NCI-H1105 (cell line): ENCODE measurements at places on chromosomes 4 and X.

DNA sequence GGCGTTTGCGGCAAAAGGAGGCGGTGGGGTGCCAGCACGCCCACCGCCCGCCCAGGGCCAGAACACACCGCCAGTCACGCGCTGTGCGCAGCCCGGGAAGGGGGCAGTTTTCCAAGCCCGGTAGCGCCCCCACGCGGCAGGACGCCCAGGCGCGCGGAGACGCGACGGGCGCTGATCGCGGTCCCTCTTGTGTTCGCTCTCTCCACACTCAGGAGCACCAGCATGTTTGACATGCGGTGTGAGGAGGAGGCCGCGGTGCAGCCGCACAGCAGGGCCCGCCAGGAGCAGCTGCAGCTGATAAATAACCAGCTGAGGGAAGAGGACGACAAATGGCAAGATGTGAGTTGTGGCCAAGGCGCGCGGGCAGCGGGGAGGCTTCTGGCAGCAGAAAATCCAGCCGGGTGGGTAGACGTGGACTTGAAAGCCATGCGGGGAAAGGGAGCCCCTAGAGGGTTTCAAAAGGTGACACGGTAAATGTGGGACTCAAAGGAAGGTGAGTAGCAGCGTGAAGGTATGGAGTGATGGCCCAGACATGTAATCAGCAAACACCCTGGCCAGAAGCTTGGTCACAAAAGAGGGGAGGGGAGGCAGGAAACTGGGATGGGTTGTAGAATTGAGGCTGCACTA lies 104.1 kb downstream of the PHOX2B start:
- no peak for DNase-seq

GRCh38 chr4:136320465-136320813 lies 1211.9 kb downstream of the PCDH18 start:
- DNase-seq = no peak

DNA sequence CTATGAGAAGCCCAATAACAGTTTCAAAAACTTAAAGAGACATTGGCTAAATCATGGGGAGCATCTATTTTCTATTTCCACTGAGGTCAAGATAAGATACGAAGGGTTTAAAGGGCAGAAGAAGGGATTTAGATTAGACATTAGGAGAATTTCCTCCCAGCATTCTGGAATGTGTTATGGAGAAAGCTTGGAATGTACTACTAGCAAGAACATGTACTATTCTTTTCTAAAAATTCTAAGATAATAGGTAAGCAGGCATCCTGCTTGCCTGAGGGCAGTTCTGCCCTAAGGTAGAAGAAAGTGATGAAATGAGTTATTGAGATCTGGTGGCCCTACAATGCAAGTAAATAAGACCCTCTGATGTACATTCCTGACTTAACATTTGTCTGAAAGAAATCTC lies 279.2 kb downstream of the NR3C2 start:
- no peak for DNase-seq

GRCh38 chr4:90495211-90495610 lies 368.0 kb downstream of the CCSER1 start:
- DNase-seq = peak; percentile 15

DNA sequence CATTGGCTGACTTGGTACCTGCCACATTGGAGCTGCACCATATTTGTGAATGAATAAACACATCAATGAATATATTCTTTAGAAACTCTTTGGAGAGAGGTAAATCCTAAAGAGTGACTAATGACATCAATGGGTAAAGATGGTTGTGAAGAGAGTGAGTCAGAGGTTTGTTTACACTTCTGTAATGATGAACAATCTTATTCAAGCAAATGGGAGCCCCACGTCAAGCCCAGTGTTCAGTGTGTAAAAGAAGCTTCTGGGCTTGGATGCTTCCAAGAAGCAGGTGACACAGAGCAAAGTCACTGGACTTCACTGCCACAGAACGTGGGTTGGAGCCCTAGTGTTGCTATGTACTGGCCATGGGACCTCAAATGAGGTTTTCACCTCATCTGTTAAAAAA lies 319.0 kb downstream of the STK32B start:
- no peak for DNase-seq

DNA sequence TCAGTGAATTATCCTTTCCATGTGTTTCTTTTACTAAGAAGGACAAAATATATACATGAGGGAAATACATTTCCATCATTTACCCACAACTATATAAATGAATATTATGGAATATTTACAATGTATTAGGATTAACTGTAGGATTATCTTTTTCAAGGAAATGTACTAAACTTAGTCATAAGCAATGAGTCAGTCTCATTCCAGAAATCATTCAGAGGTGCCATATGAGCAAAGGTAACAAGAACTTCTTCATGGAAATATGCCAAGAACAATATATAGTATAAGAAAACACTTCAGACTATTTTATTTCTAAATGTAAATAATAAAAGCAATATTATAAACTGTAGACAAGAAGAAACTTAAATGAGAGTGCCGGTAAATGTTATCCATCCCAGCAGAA lies 67.1 kb downstream of the USP38 start:
- no peak for DNase-seq

DNA sequence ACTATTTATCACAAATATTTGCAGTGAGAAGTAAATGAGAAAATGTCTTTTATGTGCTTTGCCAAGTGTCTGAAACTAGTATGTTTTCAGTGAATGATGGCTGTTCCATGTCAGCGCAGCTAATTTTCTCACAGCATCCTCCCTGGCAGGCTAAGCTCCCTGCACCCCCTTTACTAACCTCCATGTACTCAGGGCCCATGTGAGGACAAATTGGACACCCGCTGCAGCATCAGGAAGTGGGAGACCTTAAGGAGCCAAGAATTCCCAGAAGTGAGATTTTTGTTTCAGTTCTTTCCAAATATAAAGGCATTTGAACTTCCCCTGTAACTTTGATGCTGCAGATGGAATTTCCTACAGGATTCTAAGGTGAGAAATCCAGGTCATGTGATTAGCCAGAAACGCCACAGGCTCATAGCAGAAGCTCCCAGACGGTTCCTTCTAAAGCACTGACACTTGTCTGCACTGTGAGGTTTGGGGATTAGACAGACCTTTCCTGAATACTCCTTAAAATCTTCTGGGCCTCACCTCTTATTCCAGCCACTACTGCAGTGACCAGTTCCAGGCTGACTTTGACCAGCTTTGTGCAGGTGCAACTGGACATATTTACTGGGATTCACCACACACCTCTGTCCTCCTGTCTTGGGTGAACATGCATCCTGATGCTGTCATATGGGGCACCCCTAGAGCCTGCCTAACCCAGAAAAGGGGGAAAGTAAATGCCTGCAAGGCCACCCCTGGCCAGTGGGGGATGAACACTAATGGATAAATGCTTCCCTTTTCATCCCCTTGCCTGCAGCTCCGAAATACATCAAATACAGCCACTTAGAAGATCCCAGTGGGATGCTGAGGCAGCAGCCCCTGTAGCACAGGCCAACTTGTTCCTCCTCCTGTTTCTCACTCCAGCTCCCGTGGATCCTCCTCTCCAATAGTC lies 45.9 kb downstream of the LGI2 start:
- DNase-seq = no peak

- no peak for DNase-seq
These were observed 80.9 kb downstream of the POLA1 start for GRCh38 chrX:24774650-24775049.

DNA sequence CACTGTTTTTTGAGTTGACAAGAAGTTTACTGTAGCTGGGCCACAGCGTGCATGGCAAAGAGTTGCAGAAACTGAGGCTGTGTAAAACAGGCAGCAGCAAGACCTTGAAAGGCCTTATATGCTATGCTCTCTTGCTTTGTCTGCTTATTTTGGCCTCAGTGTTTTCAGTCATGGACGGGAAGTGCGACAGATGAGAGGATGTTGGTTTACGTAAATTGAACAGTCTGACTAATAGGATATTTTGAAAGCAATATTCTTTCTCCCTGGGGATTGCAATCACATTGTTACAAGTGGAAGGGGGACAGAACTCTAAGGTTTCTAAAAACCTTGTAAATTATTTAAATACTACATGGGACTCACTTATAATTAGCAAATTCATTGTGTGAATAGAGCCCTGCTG lies 32.2 kb upstream of the MAGEA10 start:
- DNase-seq = no peak

- DNase-seq = peak; percentile 13
These were observed 99.5 kb downstream of the PPP2R2C start for GRCh38 chr4:6372649-6373525.

DNA sequence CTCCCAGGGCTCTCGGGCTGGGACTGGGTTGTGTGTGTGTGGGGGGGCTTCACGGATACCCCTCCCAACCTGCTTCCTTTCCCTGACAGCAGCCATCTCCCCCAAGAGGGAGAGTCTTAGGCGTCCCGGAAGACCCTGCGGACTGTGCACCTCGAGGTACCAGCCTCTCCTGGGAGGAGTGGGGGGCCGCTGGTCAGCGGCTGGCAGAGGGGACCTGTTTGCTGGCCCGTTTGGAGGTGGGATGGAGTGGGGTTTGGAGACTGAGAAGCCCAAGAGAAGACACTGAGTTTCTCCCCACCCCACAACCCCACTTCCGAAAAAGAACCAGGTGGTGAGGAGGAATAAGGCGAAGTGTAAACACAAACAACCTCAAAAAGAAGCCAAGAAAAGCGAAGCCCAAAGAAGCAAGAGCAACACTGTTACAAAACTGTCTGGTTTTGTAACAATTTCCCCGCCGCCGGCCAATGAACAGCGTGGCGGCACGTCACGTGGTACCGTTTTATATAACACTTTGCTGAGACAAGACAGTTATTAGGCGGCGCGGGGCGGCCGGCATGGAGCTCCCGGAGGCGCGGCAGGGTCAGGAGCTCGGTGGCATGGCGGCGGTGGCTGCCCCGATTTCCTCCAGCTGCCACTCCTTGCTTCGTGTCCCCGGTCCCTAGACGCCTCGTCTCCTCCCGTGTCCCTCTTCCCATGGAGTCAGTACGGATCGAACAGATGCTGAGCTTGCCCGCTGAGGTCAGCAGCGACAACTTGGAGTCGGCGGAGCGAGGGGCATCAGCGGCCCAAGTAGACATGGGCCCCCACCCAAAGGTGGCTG lies at the start of gene LONRF3:
TSS of gene LONRF3 (plus strand) at position 531 of the 820 bp plus-strand sequence. CDS start at position 694, 163 bp downstream.
- DNase-seq = peak; percentile 26

- DNase-seq = no peak
These were observed 42.3 kb upstream of the SRPX start for GRCh38 chrX:38262715-38263620.

- DNase-seq = no peak
These were observed 102.9 kb upstream of the SLC34A2 start for GRCh38 chr4:25552580-25553271.

- DNase-seq = no peak
These were observed 423.7 kb downstream of the PDGFC start for GRCh38 chr4:156547891-156548290.

GRCh38 chr4:149031399-149031798 lies 589.2 kb upstream of the NR3C2 start:
- no peak for DNase-seq

GRCh38 chr4:4560642-4561041 lies 18.8 kb upstream of the STX18 start:
- no peak for DNase-seq

GRCh38 chr4:85737254-85737653 lies 262.3 kb downstream of the ARHGAP24 start:
- DNase-seq = no peak

DNA sequence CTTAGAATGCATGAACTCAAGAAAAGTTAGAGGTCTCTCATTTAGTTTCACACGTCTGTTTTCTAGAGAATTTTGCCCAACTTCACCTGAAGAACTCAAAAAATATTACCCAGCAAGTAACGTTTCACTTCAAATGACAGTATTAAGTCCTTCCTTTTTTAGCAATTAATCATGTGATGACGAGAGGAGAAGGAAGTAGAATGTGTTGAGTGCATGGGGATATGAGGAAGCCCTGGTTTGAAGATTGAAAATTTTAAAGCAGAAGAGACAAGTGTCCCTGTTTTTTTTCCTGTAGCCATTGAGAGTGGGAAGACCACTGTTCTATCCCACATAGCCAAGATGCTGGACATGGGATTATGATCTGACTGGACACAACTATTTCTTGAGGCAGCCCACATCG lies 406.3 kb upstream of the CPEB2 start:
- no peak for DNase-seq

- DNase-seq = no peak
These were observed 39.7 kb downstream of the TRIM61 start for GRCh38 chr4:164937576-164938270.

GRCh38 chr4:189200353-189200752 lies 740.3 kb upstream of the FRG1 start:
- no peak for DNase-seq
